Activated CD4-positive, alpha-beta T cell treated with anti-CD3 and anti-CD28 coated beads for 24 hours (primary cell): ENCODE measurements at places on chromosomes 12 and 14.

- no peak for DNase-seq
These were observed 21.0 kb downstream of the ARL6IP4 start for GRCh38 chr12:123001464-123001863.

- DNase-seq, result no peak
These were observed 161.6 kb upstream of the HIF1A start for GRCh38 chr14:61533513-61534255.

GRCh38 chr12:47744005-47744651 lies 14.6 kb downstream of the RAPGEF3 start:
- no peak for DNase-seq

DNA sequence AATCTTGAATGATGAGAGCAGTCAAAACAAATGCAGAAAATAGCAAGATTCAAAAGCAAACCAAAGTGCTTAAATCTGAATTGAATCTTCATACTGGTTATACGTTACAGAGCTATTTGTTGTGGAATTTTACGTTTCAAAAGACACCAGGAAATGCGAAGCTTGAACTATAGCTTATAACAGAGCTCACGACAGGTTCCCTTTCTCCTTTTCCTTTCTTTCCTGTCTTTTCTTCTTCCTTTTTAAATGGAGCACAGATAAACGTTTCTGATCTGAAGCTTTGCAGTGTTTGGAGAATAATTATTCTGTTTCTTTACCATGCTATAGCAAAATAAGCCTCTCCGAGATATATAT lies 492.6 kb upstream of the GARIN6 start:
- no peak for DNase-seq

DNA sequence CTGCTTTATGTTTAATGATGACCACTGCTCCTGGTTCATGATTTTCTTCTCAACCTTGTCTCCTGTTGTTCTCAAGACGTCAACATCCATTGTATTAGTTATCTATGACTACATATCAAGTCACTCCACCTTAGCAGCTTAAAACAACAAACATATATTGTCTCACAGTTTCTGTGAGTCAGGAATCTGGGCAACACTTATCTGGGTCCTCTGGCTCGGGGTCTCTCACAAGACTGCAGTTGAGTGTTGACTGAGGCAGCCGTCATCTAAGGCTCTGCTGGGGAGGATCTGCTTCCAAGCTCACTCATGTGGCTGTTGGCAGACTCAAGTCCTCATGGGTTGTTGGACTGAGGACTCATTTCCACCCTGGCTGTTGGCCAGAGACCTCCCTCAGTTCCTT lies 27.3 kb upstream of the FRS2 start:
- DNase-seq, result no peak

GRCh38 chr12:62301799-62302133 lies 41.6 kb downstream of the USP15 start:
- no peak for DNase-seq

DNA sequence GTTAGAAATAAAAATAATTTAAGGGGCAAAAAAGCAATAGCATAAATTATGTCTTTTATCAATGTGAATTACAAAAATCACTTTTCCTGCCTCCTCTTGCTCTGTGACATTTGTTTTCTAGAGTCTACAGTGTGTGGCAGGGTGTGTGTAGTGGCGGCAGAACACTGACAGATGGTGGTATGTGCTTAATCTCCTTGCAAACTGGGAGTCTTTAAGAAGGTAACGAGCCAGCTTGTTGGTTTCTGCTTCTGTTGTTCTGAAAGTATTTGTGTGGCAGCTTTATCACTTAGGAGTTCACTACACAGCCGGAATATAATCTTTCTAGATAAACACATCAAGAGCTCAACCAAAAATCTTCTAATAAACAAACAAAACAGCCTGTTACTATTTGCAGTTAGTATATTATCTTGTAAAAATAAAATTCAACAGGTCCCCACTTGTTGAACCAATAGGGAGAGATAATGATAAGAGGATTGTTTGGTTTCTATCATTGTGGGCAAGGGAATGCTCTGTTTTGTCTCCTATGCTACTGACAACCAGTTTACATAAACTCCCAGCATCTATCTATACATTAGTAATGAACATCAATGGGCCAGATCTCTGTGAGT lies 13.0 kb downstream of the CDKL1 start:
- DNase-seq, result no peak

- no peak for DNase-seq
These were observed 90.3 kb downstream of the RPS6KA5 start for GRCh38 chr14:90970167-90970600.

- no peak for DNase-seq
These were observed 949 bp upstream of the KIF21A start for GRCh38 chr12:39443929-39444209.

DNA sequence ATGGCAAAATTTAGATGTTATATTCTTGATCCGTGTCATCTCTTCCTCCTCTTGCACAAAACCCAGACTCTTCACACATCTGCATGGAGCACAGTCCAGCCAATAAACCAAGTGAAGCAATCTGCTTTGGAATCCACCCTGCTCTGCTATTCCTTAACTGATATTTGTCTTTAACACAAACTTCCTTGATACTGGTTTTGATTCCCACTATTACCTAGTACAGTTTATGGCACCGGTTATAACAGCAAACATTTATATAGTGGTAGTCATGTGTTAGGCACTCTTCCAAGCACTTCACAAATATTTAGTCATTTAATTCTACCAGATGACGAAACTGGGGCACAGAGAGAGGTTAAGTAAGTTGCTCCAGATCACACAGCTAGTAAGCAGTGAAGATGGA lies 12.5 kb downstream of the STYK1 start:
- DNase-seq, result no peak

GRCh38 chr12:109098183-109098604 lies 797 bp downstream of the UNG start:
- DNase-seq, result no peak

DNA sequence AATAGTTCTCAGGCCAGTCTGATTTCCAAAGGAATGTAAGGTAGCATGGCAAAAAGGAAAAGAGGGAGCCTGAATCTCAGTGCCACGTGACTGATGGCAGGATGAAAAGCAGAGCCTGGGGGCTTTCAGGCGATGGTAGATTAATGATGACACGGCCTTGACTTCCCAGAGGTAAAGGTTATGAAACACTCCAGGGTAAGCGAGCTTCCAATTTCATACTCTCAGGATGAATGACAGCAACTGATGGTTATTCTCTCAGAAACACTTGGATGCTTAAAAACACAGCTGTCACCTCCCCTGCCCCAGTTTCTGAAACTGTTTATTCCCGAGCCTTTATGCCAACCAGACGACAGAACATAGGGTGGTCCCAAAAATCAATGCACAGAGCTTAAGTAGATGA lies 28.8 kb downstream of the GDF11 start:
- no peak for DNase-seq

DNA sequence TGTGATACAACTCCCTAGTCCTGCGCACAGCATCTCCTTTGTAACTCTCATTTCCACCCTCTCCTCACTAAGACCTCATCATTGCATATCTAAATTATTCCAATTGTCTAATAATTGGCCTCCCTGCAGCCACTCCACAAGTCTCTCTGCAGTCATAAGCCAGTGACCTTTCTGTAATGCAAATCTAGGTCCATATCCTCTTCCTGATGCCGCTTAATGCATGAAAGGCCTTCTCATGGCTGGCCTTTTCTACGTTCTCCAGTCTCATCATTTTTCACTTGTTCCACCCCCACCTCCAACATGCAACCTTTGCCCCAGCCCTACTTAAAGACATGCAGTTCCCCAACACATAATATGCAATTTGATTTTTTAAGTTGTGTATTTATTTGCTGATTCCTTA lies 96.0 kb downstream of the RPAP3 start:
- no peak for DNase-seq

DNA sequence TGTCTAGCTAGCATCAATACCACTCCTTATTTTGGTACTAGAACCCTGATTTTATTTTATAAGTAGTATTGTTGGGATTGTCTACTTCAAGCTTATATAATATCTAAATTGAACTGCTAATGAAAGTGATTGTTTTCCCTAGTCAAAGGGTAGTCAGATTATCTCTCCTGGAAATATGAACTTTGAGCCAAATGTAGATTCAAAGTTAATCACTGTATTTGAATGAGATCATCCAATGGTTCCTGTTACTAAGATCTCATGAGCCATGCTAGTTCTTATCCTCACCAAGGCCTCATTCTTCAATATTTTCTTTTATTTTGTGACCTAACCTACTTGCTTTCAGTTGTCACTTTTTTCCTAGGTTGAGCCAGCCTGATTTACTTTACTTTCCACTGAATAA lies 276.7 kb downstream of the RASSF9 start:
- DNase-seq, result no peak

DNA sequence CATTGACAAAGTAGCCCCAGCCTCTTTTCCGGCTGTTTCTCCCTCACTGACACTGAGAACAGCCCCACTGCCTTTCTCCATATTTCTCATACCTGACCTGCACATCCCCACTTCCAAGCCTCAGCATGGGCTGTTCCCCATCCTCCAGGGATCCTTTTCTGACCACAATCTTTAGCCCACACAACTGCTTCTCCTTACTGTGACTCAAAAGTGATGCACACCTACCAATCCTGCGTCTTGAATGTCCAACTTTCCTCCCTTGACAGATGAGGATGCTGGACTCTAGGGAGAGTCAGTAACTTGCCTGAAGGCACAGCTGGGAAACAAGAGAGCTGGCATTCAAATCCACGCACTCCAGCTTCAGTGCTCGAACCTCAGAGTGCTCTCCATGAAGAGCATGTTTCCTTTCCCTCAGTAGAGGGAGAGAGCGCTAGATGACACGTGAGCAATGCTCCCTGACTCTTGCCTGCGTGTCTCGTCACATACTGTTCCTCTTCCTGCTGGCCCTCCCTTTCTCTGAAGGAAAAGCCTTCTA lies 75.6 kb downstream of the NTF3 start:
- no peak for DNase-seq

GRCh38 chr12:67546746-67547145 lies 101.8 kb upstream of the DYRK2 start:
- DNase-seq, result no peak
